Left renal pelvis (tissue), 4 donors: ENCODE measurements at places on chromosomes 1 and 21. TPM values are rescaled to one million over a fixed set of nuclear protein-coding genes. Genes with fewer than 3 reads are reported as not detected.

The GLIS1 gene
- polyA plus RNA-seq, result 2.2 TPM

The MANEAL gene
- polyA plus RNA-seq, result 4.4 TPM

DNA sequence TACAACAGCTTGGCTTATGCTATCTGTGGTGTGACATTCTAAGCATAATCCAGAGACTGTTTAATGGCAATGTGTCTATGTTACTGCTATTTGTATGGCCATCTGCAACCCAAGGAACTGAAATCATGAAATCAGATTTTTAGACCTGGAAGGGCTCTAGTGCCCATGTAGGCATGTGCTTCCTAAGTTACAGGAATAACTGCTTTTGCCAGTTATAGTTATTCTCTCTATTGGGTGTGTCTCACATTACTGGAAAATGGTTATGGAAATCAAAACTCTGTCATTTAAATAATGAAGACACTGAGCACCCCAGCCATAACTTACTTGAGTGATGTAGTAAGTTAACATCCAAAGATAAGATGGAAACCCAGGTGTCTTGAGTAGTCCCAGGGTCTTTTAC, 12.6 kb upstream of the JUN start:
- no peak for DNase-seq

DNA sequence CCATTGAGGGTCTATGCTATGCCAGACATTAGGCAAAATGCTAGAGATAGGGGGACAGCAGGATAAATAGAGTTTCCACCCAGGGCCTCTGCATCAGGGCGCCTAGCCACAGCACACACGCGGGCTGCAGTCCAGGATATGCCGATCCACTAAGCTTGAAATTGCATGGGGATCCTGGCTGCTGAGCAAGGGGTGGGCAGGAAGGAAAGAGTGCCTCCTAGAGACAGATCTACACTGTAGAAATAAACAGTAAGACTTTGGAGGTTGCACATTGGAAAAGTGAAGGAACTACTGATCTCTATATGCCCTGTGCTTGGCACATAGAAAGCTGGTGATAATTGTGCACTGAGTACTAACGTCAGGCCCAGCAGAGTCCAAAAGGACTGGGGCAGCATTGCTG, 411.1 kb downstream of the PRDM2 start:
- DNase-seq, result no peak

GRCh38 chr1:59552007-59552406, 255.1 kb downstream of the FGGY start:
- no peak for DNase-seq

DNA sequence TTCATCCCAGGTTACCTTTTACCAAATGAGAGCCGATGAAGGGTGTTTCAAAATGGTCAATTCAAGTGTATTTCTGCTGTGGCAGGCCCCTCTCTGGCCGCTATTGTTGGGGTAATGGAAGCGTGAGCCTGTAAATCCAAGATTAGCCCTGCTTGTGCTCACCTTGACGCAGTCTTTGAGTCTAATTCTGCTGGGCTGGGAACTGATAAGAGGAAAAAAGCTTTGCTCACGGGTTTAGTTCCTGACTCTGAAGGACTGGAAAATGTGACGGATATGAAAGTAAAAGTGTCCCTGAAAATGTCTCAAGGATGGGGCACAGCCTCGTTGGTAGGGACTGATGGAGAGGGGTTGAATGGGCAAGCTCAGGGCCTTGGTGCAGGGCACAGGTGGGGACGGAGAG, 125.9 kb upstream of the GALNT2 start:
- DNase-seq, result no peak

- DNase-seq, result no peak
These were observed 69.9 kb downstream of the ZC3H11B start for GRCh38 chr1:219542828-219543518.

GRCh38 chr1:24133819-24134218, 9.1 kb downstream of the IL22RA1 start:
- no peak for DNase-seq

The NPL gene
- polyA plus RNA-seq, result 10.8 TPM

The CFHR2 gene
- polyA plus RNA-seq, result not detected

The SPATA46 gene
- polyA plus RNA-seq, result 3.8 TPM
